ENCODE measurements at places on chromosomes 12 and 14. TPM values are rescaled to one million over a fixed set of nuclear protein-coding genes. Genes with fewer than 3 reads are reported as not detected.

IKZF4 gene
- total RNA-seq, result 17.6 TPM

MYBPC1 gene
- not detected for total RNA-seq

KRT82 gene
- total RNA-seq, result not detected

DNA sequence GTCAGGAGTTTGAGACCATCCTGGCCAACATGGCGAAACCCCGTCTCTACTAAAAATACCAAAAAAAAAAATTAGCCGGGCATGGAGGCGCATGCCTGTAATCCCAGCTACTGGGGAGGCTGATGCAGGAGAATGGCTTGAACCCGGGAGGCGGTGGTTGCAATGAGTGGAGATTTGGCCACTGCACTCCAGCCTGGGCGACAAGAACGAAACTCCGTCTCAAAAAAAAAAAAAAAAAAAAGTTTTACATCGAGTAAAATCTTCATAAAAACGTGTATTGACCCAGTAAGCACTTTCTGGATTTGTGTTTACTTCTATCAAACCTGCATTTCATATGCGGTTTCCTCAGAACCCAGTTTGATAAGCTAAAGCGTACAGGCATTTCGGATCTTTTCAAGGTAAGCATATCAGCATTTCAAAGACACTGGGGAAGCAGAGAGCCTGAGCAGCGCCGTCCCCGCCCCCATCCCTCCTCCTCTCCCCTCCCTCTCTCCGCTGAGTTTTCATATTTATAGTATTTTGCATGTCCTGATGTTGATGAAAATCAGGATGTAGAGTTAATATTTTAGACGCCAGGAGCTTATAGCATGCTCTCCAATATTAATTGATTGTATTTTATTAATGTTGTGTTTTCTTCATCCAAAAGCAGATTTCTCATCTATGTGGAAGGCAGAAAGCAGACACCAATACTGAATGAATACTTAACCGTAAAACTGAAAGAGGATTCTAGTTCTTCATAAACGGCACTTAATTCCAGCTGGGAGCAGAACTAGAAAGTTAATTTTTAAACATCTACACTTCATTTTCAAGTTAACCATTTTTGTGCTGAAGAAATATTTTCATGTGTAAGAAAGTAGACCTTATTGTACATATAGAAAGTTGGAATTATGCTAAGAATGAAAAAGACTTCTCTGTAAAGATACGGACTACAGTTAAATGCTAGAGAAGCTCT is 9.2 kb upstream of the HIP1R start:
- peaks cover 4% of the 10 kb centered on the region for H3K4me1 ChIP-seq
- peaks cover 27% of the 10 kb centered on the region for H3K27me3 ChIP-seq
- H3K27ac ChIP-seq, result no peak overlapping the region
- no peak overlapping the region for H3K4me3 ChIP-seq
- no peak for DNase-seq

- no peak overlapping the region for H3K27ac ChIP-seq
- H3K36me3 ChIP-seq, result no peaks in the 10 kb centered on the region
- peak overlapping the region; percentile 68 for H3K4me3 ChIP-seq
- no peak for DNase-seq
- H3K4me1 ChIP-seq, result peaks cover 33% of the 10 kb centered on the region
- peaks cover 60% of the 10 kb centered on the region for H3K27me3 ChIP-seq
Measured at GRCh38 chr14:58638231-58639197, 752 bp downstream of the DACT1 start.

DNA sequence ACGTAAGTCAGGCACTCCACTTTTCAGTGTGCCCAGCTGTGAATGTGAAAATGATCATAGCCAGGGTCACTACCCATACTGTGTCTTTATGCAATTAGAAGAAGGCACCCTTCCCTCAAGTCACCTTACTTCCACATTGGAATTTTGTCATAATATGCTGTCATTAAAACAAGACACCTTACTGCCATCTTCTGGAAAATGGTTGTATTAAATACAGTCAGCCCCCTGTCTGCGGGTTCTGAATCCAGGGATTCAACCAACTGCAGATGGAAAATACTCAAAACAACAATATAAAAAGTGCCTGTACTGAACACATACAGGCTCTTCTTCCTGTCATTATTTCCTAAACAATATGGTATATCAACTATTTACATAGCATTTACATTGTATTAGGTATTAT is 70.2 kb upstream of the TBX5 start:
- H3K36me3 ChIP-seq, result no peaks in the 10 kb centered on the region
- no peak overlapping the region for H3K4me3 ChIP-seq
- H3K27ac ChIP-seq, result no peak overlapping the region
- H3K4me1 ChIP-seq, result no peaks in the 10 kb centered on the region
- peaks cover 34% of the 10 kb centered on the region for H3K27me3 ChIP-seq

DNA sequence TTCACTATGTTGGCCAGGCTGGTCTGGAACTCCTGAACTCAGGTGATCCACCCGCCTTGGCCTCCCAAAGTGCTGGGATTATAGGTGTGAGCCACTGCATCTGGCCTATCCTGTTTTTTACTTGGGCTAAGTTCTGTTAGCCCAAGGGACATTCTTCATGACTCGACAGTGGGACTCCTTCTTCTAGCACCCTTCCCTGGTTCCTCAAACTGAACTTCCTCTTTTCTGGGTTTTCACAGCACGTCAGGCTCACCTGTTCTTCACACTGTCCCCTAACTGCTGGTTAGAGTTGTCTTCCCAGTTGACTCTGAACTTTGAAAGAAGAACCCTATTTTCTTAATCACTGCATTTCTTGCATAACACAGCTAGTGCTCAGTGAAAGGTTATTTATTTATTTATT is 22.5 kb downstream of the CABP1 start:
- peaks cover 5% of the 10 kb centered on the region for H3K27me3 ChIP-seq
- H3K4me1 ChIP-seq, result no peaks in the 10 kb centered on the region
- H3K36me3 ChIP-seq, result no peaks in the 10 kb centered on the region
- no peak overlapping the region for H3K27ac ChIP-seq

Measured in activated CD4-positive, alpha-beta memory T cell treated with anti-CD3 and anti-CD28 coated beads, Interleukin-2, amount 10 ng/mL, durations not matched to agents 7 days and 5 days (primary cell).